ENCODE measurements at places on chromosomes 1 and 21.

DNA sequence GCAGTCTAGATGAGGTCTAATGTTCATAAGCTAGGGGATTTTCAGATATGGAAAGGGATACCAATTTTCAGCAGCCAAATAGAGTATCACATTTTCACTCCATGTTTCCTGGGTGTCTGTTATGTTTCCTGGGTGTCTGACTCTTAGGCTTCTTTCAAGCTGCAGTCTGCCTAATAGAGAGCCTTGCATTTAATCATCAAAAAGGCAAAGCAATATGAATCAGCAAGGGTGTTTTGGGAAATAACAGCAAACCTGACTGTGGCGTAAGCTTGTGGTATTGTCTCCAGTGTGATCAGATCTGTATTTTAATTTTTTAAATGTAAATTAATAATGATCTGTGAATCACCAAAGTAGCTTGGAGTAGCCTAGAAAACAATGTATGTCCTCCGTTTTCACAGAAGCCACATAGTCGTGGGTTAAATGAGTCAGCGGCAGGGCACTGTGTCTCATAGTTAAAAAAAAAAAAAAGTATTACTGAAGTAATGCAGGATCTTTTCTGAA lies 10.4 kb downstream of the LGALS8 start:
- DNase-seq: peak; percentile 9

DNA sequence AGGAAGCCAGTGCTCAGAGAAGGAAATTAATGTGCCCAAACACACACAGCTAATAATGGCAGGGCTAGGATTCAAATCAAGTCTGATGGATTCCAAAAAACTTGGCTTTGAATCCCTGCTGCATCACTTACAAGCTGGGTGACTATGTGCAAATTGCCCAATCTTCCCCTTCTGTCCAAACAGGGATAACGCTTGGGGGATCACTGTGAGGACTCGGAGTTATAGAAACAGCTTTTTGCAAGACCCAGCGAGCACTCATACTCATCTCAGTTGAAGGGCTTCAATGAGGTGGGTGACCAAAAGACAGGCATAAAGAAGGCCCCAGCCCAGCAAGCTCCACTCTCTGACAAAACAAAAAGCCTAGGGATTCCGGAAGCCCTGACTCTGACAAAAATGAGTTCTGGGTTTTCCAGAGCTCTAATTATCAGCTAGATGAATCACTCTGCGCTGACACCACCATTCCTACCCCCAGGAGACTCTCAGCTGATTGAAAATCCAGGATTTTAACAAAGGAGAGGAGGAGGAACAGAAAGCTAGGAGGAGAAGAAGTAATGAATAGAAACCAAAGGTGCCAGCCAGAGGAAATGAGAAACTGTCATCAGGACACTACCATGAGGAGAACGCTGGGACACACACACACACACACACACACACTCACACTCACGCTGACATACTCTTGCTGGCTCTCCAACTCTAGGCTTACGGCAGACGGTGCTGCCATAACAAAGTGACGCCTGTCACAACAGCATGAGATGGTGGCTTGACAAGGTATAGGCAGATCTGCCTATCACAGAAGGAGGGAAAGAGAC lies 1.6 kb upstream of the STK40 start:
- no peak for DNase-seq

- no peak for DNase-seq
Observed at GRCh38 chr1:236619398-236619797, 15.1 kb upstream of the HEATR1 start.

DNA sequence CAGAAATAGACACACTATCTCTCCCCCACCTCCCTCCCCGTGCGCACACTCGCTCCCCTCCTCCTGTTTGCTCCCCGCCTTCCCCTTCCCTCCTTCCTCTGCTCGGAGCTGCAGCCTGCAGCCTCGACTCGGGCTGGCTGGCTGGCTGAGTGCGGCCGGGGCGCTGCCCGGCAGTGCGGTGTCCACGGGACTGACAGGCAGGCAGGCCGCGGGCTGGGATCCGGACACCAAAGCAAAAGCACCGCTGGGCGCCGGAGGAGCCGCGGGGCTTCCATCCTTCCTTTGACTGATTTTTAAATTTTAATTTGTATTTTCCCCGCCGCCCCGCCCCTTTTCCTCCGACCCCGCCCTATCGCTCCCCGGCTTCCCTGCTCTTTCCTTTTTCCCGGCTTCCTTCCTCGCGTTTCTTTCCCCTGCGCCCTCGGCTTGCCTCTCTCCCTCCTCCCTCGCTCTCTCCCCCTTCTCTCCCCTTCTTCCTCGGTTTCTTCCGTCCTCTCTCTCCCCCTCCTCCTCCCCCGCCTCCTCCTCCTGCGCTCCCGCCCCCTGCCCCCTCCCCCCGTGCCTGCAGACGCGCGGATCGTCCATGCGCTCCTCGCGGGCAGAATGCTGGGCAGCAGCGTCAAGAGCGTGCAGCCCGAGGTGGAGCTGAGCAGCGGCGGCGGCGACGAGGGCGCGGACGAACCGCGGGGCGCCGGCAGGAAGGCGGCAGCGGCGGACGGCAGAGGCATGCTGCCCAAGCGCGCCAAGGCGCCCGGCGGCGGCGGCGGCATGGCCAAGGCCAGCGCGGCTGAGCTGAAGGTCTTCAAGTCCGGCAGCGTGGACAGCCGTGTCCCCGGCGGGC lies 109.4 kb downstream of the NAV1 start:
- no peak for DNase-seq

DNA sequence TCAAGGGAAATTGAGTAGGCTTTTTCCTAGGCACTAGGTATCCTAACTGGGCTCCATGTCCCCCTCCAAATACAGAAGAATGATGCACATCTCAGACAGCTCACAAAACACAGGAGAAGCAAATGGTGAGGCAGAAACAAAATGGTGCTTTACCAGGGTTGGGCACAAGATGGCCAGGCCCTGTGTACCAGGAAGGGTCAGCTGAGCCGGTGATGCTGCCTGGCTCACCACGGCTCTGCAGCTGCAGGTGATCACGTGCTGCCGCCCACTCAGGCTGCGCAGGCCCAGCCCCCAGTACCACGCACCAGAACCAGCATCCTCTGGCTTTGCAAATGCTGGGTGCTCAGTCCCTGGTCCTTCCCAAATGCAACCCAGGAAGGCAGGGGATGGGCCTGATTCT lies 993 bp upstream of the DSCAM start:
- DNase-seq: no peak

GRCh38 chr1:63929106-63929478 lies 155.3 kb downstream of the ROR1 start:
- no peak for DNase-seq

- DNase-seq: no peak
Observed at GRCh38 chr1:16608838-16609560, 4.4 kb downstream of the NBPF1 start.
